ENCODE measurements at places on chromosomes 3 and 15.

DNA sequence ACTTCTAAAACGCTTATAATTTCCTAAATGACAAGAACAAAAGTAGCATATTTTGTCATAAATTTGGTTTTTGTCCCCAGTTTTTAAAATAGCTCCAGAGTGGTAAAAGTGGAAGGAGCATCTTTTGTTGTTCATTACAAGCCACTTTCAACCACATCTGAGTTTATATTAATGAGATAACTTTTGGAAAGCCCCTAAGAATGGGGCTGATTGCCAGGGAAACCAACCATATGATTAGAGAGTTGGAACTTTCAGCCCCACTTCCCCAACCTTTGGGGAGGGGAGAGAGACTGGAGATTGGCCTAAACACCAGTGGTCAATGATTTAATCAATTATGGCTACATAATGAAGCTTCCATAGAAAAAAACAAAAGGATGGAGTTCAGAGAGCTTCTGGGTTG lies 57.4 kb downstream of the CPA3 start:
- H3K27me3 ChIP-seq: no peaks in the 10 kb centered on the region
- no peaks in the 10 kb centered on the region for H3K36me3 ChIP-seq
- no peak overlapping the region for H3K4me3 ChIP-seq

GRCh38 chr3:133703915-133704314 lies 42.2 kb upstream of the TOPBP1 start:
- no peak overlapping the region for H3K4me3 ChIP-seq
- H3K4me1 ChIP-seq: no peaks in the 10 kb centered on the region
- no peaks in the 10 kb centered on the region for H3K27me3 ChIP-seq
- no peaks in the 10 kb centered on the region for H3K36me3 ChIP-seq

GRCh38 chr15:74783072-74783807 lies 1.4 kb downstream of the CSK start:
- peak overlapping the region; percentile 92 for H3K4me3 ChIP-seq

DNA sequence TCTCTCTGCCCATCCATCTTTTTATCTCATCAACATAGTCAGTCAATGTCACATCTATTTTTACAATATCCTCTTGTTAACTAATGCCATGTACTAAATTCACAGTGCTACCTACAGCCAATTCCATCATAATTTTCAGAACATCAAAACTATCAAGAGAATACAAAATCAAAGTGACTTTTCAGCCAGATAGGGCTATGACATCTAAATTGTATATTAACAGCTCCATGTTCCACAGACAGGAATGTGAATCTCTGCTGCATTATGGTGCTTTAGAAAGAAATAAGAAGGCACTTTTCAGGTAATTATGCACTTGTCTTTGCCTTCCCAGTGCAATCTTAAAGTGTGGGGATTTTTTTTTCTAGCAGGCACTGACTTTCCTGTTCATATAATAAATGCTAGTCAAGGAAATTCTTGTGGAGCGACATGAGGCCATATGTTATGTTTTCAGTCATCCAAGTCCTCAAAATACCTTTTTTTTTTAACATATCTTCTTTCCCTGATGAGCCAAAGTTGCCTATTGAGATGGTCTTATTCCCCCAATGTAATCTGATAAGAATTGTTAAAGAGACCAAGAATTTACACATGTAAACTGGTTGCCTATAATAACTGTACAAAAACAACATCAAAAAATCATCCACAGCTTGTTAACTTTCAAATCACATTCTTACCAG lies 252.0 kb upstream of the CNTN3 start:
- no peak overlapping the region for H3K27ac ChIP-seq
- no peaks in the 10 kb centered on the region for H3K36me3 ChIP-seq
- no peak overlapping the region for H3K4me3 ChIP-seq
- DNase-seq: no peak

- H3K36me3 ChIP-seq: no peaks in the 10 kb centered on the region
- H3K4me1 ChIP-seq: peaks cover 31% of the 10 kb centered on the region
- peak overlapping the region; percentile 23 for H3K27ac ChIP-seq
- H3K27me3 ChIP-seq: no peaks in the 10 kb centered on the region
- DNase-seq: peak; percentile 79
These were observed 208.6 kb downstream of the NFKBIZ start for GRCh38 chr3:102057781-102058421.

GRCh38 chr3:49111347-49111746 lies 6.8 kb upstream of the QARS1 start:
- H3K36me3 ChIP-seq: peaks cover 72% of the 10 kb centered on the region
- H3K4me3 ChIP-seq: no peak overlapping the region
- no peaks in the 10 kb centered on the region for H3K27me3 ChIP-seq
- no peak for DNase-seq
- H3K4me1 ChIP-seq: no peaks in the 10 kb centered on the region

- H3K4me1 ChIP-seq: no peaks in the 10 kb centered on the region
- no peak for DNase-seq
- no peak overlapping the region for H3K4me3 ChIP-seq
- H3K36me3 ChIP-seq: peaks cover 15% of the 10 kb centered on the region
- H3K27ac ChIP-seq: no peak overlapping the region
These were observed 169.1 kb downstream of the VPS8 start for GRCh38 chr3:184981071-184981470.

GRCh38 chr15:92930776-92931175 lies 30.7 kb downstream of the CHD2 start:
- no peak overlapping the region for H3K4me3 ChIP-seq
- no peaks in the 10 kb centered on the region for H3K27me3 ChIP-seq
- H3K4me1 ChIP-seq: no peaks in the 10 kb centered on the region
- peaks cover 90% of the 10 kb centered on the region for H3K36me3 ChIP-seq

DNA sequence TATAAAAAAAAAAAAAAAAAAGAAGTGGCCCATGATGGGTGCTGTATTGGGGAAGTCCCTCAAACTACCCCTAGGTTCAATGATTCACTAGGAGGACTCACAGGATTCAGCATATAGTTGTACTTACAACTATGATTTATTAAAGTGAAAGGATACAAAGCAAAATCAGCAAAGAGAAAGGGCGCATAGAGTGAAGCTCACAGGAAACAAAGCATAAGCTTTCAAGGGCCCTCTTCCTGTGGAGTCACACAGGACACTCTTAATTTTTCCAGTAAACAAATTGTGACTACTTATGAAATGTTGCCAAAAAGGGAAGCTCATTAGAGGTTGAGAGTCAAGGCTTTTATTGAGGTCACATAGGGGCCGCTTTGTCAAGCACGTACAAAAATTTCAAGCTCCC lies 153.7 kb upstream of the GAP43 start:
- DNase-seq: no peak
- no peak overlapping the region for H3K4me3 ChIP-seq
- no peak overlapping the region for H3K27ac ChIP-seq
- H3K27me3 ChIP-seq: no peaks in the 10 kb centered on the region
